Ureter (tissue), 1 donor: ENCODE measurements at places on chromosomes 7 and 10. TPM values are rescaled to one million over a fixed set of nuclear protein-coding genes. Genes with fewer than 3 reads are reported as not detected.

- DNase-seq, result no peak
These were observed 32.8 kb downstream of the CFAP46 start for GRCh38 chr10:132909491-132910071.

- DNase-seq, result no peak
These were observed 52.2 kb downstream of the IMMP2L start for GRCh38 chr7:111510062-111510461.

GRCh38 chr10:104678658-104679057 is 37.6 kb downstream of the SORCS3 start:
- DNase-seq, result no peak

DNA sequence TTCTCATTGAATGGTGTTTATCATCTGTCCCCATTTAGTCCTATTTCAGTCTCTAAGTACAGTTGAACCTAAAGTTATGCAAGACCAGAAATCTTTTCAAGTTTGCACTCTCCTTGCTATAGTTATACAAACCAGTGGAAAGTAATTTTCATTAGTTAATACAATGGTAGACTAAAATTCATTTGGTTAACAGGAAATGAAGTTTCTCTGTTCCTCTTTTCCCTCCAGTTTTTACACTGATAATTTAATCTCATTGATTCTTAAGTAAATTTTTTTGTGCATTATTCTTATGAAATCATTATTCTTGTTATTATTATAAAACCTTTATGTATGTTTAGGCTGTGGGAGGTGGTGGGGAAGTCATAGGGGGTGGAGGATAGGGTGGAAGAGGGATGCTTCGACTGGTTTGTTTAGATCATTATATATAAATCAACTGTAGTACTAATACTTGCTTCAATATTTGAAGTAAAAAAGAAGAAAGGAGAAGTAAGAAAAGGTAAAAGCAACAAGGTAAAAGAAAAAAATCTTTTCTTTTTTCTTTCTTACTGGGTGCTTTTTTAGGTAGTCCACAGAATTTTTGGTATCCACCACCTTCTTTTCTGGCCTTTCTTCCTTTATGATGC is 104.1 kb downstream of the GPR85 start:
- DNase-seq, result no peak

GRCh38 chr10:113458451-113458850 is 94.4 kb upstream of the HABP2 start:
- no peak for DNase-seq

DNA sequence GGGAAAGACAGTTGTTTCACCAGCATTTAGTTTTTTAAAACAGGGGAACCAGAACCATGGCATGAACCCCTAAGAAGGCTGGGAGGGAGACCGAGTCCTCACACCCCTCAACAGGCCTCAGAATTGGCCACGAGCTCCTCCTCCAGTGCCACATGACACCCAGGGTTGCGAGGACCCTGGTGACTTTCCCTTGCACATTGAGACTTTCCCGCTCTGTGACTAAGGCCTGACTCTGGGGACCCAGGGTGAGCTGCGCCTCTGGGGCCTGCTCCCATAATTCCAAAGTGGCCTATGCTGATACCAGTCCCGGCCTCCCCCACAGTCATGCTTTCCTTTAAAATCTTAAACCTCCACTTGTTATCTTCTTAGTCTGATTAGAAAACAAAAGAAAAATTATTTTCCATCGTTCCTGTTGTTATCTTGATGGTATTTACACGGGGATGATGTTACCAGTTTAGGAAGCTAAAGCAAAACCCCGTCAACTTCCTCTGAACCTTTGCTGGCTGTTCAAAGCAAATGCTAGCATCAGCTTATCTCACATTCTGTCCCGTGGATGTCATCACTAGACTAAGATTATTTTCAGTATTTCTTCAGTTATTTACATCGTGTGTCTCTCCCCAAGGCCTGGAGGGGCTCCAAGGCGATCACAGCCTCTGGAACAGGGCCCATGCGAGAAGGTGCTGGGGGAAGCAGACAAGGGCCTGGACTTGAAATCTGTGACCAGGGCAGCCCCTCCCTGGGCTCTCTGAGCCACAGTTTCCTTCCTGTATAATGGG is 42.1 kb downstream of the FAM53B start:
- peak; percentile 74 for DNase-seq

DNA sequence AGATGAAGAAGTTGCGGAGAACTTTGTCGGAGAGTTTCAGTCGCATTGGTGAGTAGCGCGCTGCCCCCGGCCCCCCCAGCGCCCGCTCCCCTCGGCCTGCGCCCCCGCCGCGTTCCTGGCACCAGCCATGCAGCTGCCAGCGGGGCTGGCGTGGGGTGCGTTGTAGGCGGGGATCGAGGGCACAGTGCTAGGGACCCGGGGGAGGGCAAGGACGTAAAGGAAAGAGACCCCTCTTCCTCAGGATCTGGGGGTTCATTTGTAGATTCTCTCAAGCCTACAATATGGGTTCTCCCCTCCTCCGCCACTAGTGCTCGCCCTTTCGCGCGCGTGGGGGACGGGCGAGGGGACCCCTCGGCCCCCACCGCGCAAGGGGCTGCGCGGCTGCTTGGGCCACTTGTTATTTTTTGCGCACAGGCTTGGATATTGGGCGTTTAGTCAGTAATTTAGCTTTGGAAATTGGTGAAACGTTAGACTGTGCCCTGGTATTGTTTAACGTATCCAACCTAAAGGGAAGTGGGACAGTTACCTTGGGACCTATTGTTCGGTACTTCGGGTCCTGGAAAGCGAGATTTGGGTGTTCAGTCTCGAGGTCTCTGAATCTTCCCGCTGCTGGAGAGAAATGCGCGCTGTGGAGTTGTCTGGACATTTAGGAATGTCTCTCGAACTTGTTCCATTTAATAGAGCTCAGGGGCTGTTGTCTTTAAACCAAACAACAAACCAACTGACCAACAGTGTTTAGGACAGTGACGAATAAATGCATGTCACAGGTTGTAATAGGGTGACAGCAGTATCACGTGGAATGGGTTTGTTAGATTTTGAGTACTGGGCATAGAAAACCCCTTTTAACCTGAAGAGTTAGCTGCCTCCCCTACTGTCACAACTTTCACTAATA is 796 bp downstream of the CDK14 start:
- DNase-seq, result no peak

GRCh38 chr10:85194706-85195105 is 866.3 kb downstream of the CCSER2 start:
- DNase-seq, result no peak

DNA sequence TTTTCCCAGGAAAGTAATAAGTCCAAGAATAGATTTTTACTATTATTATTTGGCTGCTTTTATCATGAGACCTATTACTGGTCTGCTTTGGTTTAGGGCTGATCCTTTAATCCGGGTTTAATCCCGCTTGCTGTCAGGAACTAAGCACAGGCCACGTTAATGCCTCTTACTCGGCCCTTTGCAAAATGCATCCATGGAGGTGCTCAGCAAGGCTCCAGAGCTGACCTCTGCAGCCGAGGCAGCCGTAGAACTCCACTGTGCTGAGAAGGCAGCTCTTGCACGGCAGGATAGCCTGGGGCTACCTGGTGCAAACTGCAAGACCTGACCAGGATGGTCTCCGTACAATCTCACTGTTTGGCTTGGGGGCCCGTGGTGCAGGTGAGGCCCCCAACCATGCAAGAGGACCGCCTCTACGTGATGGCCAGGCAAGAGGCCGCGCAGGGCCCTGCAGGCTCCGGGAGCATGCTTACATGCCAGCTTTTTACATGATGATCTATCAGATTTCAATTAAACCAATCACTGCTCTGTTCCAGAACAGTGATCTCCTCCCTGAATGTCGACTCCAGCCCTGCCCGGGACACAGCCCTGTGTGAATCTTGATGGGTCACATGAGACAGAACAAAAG is 10.4 kb upstream of the CALML3 start:
- DNase-seq, result no peak

GRCh38 chr7:41326616-41327015 is 376.3 kb downstream of the INHBA start:
- DNase-seq, result no peak

GRCh38 chr7:150345012-150345411 is 3.6 kb upstream of the RARRES2 start:
- no peak for DNase-seq

DNA sequence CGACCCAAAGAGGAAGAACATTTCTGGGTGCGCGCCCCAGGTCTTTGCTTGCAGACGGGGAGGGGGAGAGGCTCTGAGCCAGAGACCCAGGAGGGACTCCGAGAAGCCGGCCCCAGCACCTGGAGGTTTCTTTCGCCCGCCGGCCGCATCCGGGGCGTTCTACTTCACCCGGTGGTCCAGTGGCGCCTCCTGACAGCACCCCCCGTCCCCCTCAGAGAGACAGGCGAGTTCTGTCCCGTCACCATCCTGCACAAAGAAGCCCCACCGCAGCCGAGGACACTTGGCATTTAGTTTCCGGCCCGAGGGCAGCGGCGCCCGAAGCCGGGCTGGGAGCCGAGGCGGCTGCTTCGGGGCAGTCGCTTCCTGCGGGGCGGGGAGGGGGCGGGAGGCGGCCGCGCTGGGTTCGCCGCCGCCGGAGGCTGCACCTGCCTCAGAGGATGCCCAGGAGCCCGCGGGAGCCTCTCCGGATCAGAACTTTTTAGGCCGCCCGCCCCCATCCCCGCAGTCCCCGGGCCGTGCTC is at the start of gene TMEM178B:
Gene TMEM178B (plus strand): TSS at position 424 of the 521 bp plus-strand sequence.
- DNase-seq, result no peak

DNA sequence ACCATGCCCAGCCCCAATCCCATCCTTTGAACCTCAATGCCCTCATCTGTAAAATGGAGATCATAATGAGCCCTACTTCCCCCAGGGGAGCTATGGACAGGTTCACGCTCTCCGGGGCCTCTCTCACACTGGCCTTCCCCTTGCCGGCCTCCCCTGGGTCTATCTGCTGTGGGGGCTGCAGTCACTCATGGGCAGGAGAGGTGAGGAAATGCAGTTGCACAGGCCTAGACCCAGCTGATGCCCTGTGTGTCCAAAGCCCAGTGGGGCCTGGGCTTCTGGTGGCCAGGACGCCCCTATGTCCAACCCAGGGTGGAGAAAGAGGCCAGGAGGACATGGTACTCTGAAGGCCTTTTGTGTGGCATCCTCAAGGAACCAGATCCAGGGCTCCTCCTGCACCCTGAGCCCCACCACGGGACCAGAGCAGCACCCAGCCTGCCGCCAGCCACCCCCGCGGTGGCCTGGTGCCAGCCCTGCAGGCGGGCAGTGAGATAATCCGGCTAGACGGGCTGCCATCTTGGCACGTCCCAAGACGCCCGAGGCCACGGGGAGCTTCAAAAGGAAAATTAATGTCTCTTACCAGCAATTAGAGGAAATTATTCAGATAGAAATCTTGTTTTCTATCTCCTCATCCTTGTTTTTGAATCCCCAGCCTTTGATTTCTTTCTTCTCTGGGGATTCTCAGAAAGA is 39.0 kb downstream of the MYL10 start:
- DNase-seq, result peak; percentile 32

- DNase-seq, result no peak
These were observed 16.0 kb upstream of the OLAH start for GRCh38 chr10:15027741-15028140.

DNA sequence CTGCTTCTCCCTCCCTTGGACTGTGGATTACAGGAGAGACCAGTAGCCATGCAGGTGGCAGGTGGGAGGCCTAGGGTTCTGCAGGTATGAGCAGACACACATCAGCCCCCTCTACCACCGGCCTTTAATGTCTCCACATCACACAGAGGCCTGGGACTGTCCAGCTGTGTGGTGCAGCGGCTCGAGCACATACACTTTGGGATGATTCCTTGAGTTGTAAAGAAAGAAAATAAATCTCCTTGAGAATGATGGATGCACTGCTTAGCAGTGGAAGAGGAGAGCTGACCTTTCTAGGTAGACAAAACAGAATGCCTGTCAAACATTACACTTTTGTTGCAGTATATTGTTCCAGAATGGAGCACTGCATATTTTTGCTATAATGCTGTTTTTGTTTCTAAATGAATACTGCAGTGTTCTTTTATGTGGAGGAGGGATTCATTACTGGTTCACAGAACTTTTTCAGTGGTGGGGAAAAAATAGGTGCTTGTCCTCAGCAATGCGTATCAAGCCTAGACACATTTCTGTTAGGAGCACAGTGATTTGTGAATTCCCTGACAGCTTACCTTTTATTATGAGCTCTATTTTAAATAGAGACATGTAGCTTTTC is 66.0 kb downstream of the PTPRE start:
- DNase-seq, result no peak

DNA sequence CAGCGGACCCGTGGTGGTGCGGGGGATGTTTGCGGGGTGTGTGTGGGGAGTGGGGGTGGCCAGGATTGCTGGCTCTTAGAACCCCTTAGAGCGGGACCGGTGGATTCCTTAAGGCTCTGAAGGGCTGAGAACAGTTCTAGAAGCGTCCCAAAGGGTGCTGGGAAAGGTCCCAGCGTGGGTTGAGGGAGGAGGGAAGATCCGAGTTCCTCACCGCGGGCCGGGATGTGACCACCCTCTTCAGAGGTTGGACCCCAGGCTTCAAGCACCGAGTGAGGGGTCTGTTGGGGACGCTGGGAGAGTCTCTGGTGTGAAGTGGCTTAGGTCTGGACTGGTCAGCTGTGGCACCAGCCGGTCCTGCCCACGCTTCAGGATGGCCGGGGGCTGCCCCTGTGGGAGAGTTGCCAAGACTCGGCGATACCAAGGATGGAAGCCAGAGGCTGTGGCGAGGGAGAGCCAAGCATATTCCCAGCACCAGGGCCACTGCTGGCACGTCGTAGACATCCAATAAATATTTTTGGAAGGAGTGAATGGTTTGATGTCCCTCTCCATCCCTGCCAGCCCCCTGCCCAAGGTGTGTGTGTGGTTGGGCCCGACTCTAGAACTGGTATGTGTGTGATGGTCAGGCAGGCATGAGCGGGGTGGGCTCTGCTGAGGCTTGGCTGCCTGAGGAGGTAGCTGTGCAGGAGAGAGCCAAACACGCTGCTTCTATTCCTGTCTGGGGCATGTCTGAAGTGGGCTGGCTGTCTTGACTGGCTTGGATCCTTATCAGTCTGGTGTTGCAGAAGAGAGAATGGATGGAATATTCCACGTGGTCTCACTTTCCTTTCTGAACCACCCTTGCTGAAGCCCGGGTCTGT is 19.2 kb downstream of the ZNF775 start:
- no peak for DNase-seq

GRCh38 chr7:4235596-4235995 is 446.5 kb upstream of the FOXK1 start:
- DNase-seq, result no peak

Gene DKK1
- 22.5 TPM for total RNA-seq

Gene IMMP2L
- 40.8 TPM for total RNA-seq

Gene GIMAP2
- total RNA-seq, result 11.5 TPM

Gene ACTL6B
- not detected for total RNA-seq

Gene ZNF736
- 32.5 TPM for total RNA-seq

Gene LAMTOR4
- 108 TPM for total RNA-seq

Gene FGL2
- 10.9 TPM for total RNA-seq
